Activated naive CD8-positive, alpha-beta T cell treated with anti-CD3 and anti-CD28 coated beads, Interleukin-2, amount 10 ng/mL, durations not matched to agents 7 days and 5 days (primary cell): ENCODE measurements at places on chromosomes 3 and 15. TPM values are rescaled to one million over a fixed set of nuclear protein-coding genes. Genes with fewer than 3 reads are reported as not detected.

The SMAD3 gene
- 75.9 TPM for total RNA-seq

The TTC21A gene
- total RNA-seq: 2.7 TPM

The PLSCR4 gene
- not detected for total RNA-seq

The CXCR6 gene
- 13.5 TPM for total RNA-seq

The RYR3 gene
- not detected for total RNA-seq

The THSD4 gene
- not detected for total RNA-seq

The GNB4 gene
- total RNA-seq: 7.1 TPM

The SCN11A gene
- 0.11 TPM for total RNA-seq

The SUCLG2 gene
- total RNA-seq: 68.2 TPM

The TNFSF10 gene
- total RNA-seq: 151 TPM

The CLDN1 gene
- not detected for total RNA-seq

The CD276 gene
- total RNA-seq: 1.8 TPM
